H9 (cell line): ENCODE measurements at places on chromosomes 3 and 15.

DNA sequence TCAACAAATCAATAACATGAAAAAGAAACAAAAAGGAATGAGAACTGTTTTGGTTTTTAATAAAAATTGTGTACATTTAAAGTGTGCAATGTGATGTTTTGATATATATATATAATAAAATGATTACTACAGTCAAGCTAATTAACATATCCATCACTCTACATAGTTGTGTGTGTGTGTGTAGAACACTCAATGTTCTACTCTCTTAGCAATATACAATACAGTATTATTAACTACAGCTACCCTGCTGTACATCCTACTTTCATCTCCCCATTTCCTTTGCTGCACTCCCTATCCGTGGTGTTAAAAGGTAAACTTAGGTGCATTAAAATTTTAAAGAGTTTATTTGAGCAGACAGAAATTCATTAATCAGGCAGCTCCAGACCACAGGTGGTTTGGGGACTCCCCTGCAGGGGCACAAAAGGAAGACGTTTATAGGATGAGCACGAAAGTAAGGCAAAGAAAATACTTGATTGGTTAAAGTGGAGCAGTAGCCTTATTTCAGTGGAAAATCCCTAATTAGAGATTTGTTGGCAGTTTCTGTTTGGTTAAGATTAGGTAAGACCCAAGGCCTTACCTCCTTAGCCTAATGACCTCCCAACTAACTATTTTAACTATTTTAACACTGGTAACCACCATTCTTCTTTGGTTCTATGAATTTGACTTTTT is 61.8 kb upstream of the SNRK start:
- no peak for DNase-seq
- peaks cover 15% of the 10 kb centered on the region for H3K36me3 ChIP-seq
- no peaks in the 10 kb centered on the region for H3K27me3 ChIP-seq
- no peaks in the 10 kb centered on the region for H3K4me1 ChIP-seq
- no peak overlapping the region for H3K4me3 ChIP-seq
- no peak overlapping the region for H3K27ac ChIP-seq

DNA sequence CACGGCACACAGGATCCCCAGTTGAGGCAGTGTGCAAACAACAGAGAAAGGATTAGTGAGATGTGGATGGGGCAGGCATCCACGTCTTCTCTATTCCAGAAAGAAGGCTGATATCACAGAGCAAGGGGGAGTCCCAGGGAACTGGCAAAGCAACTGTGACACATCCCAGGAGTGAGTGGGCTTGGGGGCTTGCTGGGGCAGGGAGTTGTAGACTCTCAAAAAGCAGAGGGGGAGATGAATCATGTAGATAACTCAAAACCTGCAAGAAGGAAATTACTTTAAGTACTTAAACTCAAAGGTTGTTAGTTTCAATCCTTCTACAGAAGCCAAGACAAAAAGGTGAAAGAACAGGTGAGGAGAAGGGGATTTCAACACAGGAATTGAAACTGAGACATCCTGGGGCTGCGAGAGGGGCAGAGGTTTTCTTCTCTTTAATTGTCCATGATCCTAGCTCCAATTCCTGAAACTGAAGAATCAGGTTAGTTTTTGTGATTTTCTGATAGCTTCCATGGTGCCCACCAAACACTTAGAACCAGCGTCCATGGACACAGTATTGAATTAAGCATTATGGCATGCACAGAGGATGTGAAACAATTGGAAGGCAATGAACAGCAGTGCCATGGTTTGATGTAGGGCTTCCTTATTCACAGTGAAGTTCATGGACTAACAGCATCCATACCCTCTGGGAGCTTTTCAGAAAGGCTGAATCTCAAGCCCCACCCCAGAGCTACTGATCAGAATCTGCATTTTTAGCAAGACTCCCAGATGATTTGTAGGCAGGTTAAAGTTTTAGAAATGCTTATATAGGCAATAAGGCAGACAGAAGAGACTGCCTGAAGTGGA is 52.0 kb downstream of the CCR3 start:
- no peak overlapping the region for H3K27ac ChIP-seq
- H3K4me1 ChIP-seq = no peaks in the 10 kb centered on the region
- H3K4me3 ChIP-seq = no peak overlapping the region
- DNase-seq = no peak
- H3K27me3 ChIP-seq = no peaks in the 10 kb centered on the region

DNA sequence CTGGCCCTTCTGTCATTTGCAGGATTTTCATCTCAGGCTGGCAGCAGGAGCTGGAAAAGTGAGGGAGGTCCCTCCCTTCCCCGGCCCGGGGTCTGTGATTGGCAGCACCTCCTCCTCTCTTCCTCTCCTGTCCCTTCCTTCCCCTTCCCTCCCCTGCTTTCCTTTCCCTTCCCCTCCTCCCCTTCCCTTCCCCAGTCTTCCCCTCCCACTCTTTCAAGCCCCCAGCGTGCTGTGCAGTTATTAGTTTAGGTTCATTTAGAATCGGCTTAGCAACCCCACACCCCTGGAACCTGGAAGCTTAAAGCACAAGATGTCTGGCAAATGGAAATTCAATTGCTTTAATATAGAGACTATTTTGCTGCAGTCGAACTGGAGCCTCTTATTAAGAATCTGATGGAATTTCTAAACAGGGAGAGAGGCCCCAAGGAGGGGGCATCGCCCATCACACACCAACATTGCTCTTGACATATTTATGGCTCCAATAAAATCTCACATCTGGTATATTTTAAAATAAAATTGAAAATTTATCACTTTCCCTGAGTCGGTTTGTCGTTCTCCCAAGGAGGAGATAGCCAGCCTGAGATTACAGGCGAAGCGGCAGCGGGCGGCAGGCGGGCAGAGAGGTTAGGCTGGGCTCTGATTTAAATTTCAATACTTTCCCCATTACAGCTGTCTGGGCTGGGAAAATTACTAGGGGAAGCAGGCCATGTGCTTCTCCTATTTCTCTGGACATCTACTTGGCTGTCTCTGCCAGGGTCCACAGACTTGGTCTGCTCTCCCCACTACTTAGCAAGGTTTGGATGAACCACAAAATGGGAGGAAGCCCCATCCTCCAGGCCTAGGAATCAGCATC is 98.9 kb downstream of the LINGO1 start:
- no peak overlapping the region for H3K4me3 ChIP-seq
- no peaks in the 10 kb centered on the region for H3K36me3 ChIP-seq
- no peaks in the 10 kb centered on the region for H3K27me3 ChIP-seq
- H3K4me1 ChIP-seq = peaks cover 23% of the 10 kb centered on the region

- no peaks in the 10 kb centered on the region for H3K4me1 ChIP-seq
- no peaks in the 10 kb centered on the region for H3K27me3 ChIP-seq
- no peak overlapping the region for H3K4me3 ChIP-seq
- peak; percentile 30 for DNase-seq
- no peaks in the 10 kb centered on the region for H3K36me3 ChIP-seq
Observed at GRCh38 chr3:67863869-67864268, 209.5 kb upstream of the SUCLG2 start.

- no peaks in the 10 kb centered on the region for H3K27me3 ChIP-seq
- H3K27ac ChIP-seq = no peak overlapping the region
- no peaks in the 10 kb centered on the region for H3K4me1 ChIP-seq
- H3K4me3 ChIP-seq = no peak overlapping the region
Observed at GRCh38 chr15:86139828-86140227, 60.2 kb downstream of the AGBL1 start.
